ENCODE measurements at places on chromosomes 16 and 17.

DNA sequence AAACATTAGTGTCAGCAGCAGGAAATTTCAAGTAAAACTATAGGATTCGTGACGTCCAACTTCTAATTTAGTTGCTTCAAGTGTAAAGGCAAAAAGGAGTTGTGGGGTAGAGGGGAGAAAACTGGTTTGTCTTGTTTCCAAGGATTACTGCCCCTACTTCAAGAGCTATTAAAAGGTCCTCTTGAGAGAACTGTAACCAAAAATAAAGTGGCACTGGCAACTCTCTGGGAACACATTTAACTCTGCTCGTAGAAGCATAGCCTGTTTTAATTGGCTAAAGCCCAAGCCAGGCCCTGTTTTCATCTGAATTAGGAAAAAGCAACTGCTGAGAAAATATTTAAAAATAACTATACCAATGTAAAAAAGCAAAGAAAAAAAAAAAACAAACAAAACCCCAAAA, 51.8 kb upstream of the AKAP1 start:
- peak; percentile 60 for DNase-seq

GRCh38 chr17:55926276-55926990, 175.6 kb downstream of the PCTP start:
- no peak for DNase-seq

DNA sequence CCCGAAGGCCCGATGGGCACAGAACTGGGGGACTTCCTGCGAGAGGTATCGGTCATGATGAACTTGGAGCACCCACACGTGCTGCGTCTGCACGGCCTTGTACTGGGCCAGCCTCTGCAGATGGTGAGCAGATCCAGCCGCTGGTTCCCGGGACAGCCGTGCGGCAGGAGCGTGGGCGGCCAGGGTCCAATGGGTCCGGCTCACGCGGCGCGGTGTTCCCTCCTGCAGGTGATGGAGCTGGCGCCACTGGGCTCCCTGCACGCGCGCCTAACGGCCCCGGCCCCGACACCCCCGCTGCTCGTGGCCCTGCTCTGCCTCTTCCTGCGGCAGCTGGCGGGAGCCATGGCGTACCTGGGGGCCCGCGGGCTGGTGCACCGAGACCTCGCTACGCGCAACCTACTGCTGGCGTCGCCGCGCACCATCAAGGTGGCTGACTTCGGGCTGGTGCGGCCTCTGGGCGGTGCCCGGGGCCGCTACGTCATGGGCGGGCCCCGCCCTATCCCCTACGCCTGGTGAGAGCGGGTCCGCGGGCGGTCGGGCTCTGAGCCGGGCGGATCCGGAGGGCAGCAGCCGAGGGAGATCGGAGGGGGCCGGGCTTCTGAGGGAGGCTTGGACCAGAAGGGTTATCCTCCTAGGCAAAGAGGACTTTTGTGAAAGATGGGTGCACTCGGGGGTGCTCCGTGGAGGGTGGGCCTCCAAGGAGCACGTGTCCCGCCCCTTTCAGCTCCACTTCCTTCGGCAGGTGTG, 3.0 kb downstream of the TNK1 start:
- no peak for DNase-seq

- no peak for DNase-seq
Measured at GRCh38 chr17:18925187-18925586, 26.8 kb upstream of the SLC5A10 start.

- no peak for DNase-seq
Measured at GRCh38 chr16:66275775-66276428, 90.6 kb upstream of the CDH5 start.

- DNase-seq: no peak
Measured at GRCh38 chr17:31820691-31821435, 38.2 kb downstream of the COPRS start.

GRCh38 chr17:21463779-21464407, 87.7 kb downstream of the KCNJ12 start:
- no peak for DNase-seq

DNA sequence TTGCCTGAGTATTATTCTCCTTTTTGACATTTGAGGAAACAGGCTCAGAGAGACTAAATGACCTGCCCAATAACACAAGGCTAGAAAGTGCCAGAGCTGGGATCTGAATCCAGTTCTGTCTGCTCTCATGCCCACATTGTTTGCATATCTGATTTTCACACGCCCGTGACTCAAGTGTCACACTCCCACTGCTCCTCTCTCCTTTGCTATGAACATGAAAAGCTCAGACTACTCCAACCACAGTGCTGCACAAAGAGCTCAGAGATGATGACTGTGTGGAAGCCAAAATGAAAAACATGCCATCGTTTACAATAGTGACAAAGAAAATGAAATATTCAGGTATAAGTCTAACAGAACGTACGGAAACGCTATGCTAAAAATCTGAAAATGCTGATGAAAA, 107.9 kb downstream of the SMG6 start:
- no peak for DNase-seq
